ENCODE measurements at places on chromosomes 6 and 20.

DNA sequence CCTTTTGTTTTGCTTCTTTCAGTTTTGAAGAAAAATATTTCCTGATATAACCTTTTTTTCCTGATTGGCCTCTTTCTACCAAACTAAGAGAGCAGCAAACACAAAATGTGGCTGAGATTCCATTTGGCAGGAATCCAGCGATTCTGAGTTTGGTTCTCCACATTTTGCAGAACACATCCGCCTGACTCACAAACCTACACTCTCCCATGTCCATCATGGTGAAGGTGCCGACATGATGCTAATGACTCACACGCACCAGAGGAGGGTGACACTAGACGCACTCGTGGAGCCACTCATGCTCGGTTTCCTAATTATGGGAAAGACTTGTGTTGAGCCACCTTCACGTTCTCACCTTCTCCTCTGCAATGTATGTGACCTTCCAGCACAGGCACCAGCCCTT is 45.9 kb upstream of the DUSP22 start:
- no peak for DNase-seq

DNA sequence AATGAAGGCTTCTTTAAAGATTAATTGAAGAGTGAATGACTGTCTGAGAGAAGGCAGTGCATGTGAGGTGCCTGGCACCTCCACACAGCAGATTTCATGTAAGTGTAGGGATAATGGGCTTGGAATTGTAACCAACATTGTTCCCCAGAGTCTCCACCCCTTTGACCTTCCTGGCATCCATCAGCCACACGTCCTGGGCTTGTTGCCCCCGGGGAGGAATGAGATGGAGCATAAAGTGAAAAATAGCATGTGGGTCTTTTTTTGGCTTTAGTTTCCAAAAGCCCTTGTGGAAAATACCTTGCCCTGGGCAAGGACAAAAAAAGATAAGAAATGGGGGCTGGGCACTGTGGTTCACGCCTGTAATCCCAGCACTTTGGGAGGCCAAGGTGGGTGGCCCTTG is 242.2 kb upstream of the ECI2 start:
- DNase-seq: no peak

DNA sequence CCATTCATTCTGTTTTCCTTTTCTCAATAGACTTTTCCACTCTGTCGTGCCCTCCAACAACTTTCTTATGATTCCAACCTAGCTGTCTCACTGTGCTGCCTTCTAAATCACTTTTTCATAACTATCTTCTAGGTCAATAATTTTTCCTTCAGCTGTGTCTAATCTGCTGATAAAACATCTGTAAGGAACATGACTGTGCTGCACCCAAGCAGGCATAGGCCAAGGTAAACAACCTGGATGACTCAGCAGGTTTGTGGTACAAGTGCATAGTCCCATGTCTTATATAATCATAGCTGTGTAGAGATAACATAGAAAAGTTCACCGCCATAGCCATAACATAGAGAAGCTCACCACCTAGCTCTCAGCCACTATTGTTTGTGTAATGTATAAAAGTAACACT is 332.3 kb downstream of the PLCB1 start:
- DNase-seq: no peak

DNA sequence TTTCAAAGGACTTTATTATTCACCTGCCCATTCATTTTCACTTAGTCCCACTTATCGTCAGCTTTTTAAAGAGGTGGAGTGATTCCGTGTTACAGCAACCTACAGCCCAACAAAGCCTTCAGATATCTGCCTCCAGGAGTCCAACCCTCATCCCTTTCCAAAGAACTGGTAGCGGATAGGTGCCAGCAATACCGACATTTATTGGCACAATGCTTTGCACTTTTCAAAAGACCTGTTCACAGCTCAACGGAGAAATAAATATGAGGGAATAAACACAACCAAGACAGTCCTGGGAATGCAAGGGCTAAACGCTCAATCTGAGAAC is 819 bp upstream of the MTRF1L start:
- no peak for DNase-seq

GRCh38 chr6:71171497-71172070 is 117.0 kb upstream of the OGFRL1 start:
- DNase-seq: no peak

GRCh38 chr6:91654793-91655192 is 1067.9 kb upstream of the MAP3K7 start:
- DNase-seq: no peak

- no peak for DNase-seq
Observed at GRCh38 chr6:101118136-101118396, 236.9 kb upstream of the ASCC3 start.

DNA sequence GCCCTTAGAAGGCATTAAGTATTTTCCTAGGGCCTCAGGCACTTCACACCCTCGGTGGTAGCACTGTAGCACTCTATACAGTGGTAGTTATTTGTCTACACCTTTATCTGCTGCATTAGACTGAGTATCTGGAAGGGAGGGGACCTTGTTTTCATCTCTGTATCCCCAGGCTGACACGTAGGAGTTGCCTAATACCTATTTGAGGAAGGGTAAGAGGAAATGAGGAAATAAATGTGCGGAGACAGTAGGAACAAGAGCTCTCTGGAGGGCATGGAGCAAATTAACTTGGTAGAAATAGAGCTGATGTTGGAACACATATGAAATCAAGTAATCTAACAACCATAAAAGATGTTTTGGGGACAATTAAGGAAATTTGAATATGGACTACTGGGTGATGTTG is 3.9 kb downstream of the CNPY3 start:
- no peak for DNase-seq

DNA sequence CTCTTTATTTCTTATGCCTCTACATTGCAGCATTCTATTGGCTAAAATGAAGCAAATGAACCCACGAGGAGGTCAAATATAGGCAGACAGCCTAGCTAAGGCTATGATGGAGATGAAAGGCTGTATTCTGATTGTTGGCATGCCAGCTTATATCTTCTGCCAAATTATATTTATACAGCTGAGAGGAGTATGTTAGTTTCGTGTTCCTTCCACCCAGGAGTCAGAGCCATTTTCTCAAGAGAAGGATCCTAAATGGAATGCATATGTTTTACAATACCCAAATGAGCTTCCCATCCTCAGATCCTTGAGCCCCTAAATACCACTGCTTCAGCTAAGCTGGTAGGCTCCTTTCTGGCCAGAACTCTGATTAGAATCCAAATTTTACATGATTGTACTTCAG is 178.4 kb upstream of the HDDC2 start:
- no peak for DNase-seq

DNA sequence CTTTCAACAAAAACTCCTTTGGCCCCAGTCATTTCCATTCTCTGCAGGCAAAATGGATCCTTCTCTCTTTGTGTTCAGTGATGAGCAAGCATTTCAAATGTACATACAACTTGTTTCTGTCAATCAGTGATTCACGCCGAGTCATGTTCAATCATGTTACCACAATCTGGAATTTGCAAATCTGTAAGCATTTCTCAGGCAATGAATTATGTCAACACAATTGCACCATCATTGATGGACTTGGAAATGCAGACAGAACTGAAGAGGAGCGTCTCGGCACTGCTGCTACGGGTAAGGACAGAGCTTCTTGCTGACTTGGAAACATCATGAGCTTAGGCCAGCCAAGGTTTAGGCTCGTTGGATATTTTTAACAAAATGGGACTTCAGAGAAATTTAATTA is 132.8 kb upstream of the AGPAT4 start:
- DNase-seq: no peak

- no peak for DNase-seq
Observed at GRCh38 chr6:12178521-12178920, 111.6 kb upstream of the EDN1 start.

DNA sequence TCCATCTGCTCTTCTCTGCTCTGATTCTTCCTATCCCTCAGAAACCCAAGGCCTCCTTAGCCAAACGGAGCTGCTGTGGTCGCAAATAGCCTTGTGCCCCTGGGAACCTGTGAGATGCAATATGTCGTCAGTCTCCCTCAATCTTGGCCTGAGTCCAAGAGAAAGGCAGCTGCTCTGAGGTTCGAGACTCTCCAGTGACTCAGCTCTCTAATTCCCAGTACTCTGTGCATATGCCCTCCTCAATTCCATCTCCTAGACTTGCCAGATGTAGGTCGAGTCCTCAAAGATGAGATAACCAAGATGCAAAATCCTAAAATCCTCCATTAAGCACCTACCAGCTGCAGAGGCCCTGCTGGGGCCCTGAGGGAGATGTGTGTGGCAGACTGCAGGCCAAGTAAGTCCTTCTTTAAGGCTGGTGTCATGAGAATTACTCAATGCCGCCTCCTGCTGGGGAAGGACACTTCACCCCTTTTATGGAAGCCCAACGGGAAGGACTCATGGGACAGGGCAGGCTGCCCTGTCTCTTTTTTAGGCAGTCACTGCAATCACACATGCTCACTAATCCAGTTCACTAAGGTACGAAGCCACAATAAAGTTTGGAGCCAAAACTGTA is 28.5 kb downstream of the C6orf15 start:
- peak; percentile 55 for DNase-seq

GRCh38 chr6:125802383-125802782 is 11.6 kb downstream of the NCOA7 start:
- DNase-seq: no peak

GRCh38 chr20:50681359-50682064 is 9.8 kb downstream of the RIPOR3 start:
- DNase-seq: no peak

- no peak for DNase-seq
Observed at GRCh38 chr6:89972025-89972381, 77.7 kb downstream of the GJA10 start.

DNA sequence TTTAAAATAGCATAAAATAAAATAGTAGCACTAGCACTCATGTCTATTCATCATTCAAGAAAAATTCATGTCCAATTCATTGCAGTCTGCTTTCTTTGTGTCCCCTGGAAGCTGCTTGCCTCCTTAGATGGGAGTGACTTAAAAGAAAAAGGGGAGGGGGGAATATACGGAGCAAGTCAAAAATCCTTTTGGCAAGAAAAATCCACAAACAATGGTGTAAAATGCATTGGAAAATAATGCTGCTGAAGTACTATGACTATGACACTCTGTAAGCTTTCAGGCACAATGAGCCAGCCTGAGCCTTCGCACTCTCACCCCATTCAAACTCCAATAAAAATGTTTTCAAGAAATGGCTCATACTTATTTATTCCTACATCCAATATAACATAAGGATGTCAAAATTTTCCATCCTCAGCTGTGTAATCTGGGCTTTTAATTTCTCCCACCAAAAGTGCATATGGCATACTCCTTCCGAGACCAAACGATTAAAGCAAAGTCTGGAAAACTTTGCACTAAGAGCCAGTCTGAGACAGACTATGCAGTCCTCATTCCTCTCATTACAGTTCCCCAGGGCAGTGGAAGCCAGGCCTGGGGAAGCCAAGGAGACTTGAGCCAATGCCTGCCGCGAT is 790 bp downstream of the NEDD9 start:
- no peak for DNase-seq

DNA sequence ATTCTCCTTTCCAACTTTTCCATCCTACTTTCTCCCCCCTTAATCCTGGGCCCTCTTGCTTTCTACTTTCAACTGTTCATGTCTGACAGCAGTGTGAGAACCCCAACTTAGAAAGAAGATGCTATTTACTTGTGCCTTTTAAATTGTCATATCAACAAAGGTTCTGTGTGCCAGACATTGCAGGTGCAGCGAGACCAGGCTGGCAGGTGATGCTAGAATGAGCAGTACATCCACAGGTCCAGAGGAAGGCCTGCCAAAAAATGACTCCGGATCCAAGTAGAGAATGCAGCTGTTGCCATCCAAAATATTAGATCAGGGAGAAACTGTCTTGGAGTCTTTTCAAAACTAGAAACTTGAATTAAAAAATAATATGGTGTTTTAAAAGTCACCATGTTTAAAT is 510.5 kb downstream of the LMBRD1 start:
- no peak for DNase-seq

- DNase-seq: no peak
Observed at GRCh38 chr6:5778317-5778857, 228.3 kb downstream of the NRN1 start.

DNA sequence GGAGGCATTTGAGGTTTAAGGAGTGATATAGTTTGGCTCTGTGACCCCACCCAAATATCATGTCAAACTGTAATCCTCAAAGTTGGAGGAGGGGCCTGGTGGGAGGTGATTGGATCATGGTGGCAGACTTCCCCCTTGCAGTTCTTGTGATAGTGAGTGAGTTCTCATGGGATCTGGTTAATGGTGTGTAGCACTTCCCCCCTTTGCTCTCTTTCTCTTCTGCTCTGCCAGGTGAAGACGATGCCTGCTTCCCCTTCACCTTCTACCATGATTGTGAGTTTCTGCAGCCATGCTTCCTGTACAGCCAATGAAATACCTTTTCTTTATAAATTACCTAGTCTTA is 1.7 kb upstream of the HDDC2 start:
- DNase-seq: no peak

- no peak for DNase-seq
Observed at GRCh38 chr6:33950891-33951889, 147.4 kb upstream of the MLN start.
